Stimulated activated CD8-positive, alpha-beta memory T cell treated with anti-CD3 and anti-CD28 coated beads, Interleukin-7, amount 100 ng/mL, for 48 hours (primary cell): ENCODE measurements at places on chromosomes 5 and 9.

DNA sequence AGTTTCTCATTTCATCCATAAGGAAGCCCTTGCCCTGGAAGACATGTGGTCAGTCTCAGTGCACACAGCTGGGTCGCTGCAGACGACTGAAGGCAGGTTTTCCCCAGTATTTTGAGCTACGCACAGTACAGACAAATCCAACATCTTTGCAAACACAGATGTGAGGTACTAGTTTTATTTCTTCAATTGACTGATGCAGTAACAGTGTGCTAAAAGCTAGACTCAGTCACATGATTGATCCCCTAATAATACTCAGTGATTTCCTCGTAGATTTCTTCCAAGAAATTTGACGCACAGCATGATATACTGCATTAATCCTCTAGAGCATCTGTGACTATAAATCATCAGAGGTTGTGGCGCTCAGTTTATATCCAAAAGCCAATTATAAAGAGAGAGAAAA is 346.1 kb downstream of the DIRAS2 start:
- no peak for DNase-seq

- DNase-seq, result no peak
Measured at GRCh38 chr5:173530547-173530946, 85.9 kb downstream of the BOD1 start.

GRCh38 chr5:88486431-88486830 is 217.8 kb upstream of the TMEM161B start:
- no peak for DNase-seq

DNA sequence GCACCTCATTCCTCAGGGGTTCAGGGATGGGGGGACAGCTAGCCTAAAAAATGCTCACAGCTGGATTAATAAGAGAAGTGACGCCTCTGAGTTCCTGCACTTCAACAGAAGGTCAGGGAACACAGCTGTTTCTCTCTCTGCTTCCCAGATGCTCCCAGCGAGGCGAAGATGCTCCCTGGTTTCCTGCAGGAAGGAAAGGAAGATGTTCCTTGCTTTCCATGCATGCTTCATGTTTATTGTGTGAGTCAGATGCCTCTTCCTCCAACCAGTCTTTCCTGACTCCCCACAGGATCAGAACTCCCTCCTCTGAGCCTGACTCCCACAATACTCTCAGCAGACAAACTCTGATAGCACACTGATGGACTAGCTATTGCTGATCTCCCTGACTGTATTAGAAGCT is 71.9 kb downstream of the MFAP3 start:
- DNase-seq, result no peak

GRCh38 chr5:8773046-8773615 is 772.7 kb downstream of the SEMA5A start:
- no peak for DNase-seq

DNA sequence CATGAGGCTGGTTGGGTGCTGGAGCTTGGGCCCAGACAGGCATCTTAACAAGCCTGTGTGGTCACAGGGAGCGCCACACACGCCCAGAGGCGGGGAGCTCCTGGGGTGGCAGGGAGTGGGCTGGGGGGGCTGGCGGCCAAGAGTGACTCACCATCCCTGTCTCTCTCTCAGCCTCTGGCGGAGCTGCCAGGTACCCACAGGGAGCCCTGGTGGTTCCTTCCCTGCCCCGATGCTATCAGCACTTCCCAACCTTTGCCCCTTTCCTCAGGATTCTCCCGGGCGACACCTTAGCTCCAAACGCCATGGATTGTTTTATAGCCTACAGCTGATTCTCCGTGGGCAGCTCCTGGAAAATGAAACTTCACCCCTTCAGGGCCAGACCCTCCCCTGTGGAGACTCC is 5.5 kb downstream of the SLC9A3 start:
- no peak for DNase-seq

- no peak for DNase-seq
Measured at GRCh38 chr5:9212605-9213004, 333.3 kb downstream of the SEMA5A start.

- no peak for DNase-seq
Measured at GRCh38 chr9:71058660-71059059, 62.8 kb downstream of the TRPM3 start.

GRCh38 chr5:111726986-111727385 is 30.0 kb downstream of the NREP start:
- no peak for DNase-seq

- no peak for DNase-seq
Measured at GRCh38 chr5:127586811-127587210, 62.1 kb upstream of the CTXN3 start.

- no peak for DNase-seq
Measured at GRCh38 chr5:67187006-67187715, 9.4 kb downstream of the CD180 start.

DNA sequence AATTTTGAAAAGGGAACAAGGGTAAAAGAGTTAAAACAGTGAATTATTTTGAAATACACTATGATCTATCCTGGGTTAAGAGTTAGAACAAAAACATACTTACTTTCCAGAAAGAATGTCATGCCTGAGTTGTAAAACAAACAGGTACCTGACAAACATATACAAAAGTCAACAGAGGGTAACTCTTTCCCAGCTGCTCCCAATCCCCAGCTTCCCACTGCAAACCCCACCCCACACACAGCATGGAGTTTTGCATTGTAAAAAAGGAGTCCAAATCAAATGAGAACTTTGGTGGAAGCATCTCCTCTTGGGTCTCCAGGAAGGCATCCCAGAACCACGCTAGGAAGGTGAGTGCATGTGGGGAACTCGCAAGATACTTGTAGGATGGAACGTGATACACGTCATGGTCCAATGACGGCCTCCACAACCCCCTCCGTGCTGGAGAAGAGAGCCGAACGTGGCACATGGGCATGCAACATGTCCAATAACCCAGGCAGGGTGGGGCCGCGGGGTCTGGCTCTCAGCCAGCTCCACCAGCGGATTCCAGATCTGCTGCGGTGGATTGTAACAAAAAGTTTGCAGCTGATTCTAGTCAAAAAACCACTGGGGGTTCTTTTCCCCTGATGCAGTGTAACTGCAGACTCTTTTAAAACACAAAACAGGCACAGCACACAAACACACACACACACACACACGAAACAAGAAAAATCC is 55.8 kb downstream of the EPB41L4B start:
- DNase-seq, result no peak

- no peak for DNase-seq
Measured at GRCh38 chr5:163889369-163889768, 383.9 kb downstream of the MAT2B start.

DNA sequence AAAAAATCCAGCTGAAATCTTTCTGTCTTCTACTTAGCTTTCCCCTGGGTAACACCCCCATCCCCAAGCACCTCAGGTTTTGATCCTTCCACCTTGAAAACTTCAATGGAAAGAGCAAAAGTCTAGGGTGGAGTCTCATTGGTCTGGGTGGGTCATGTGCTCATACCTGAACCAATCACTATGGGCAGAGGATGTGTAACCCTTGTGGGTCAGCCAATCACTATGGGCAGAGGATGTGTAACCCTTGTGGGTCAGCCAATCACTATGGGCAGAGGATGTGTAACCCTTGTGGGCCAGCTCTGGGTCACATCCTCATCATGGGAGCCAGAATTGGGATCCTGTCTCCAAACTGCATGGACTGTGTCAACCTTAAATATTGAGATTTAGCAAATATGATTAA is 18.5 kb downstream of the NAIF1 start:
- no peak for DNase-seq

DNA sequence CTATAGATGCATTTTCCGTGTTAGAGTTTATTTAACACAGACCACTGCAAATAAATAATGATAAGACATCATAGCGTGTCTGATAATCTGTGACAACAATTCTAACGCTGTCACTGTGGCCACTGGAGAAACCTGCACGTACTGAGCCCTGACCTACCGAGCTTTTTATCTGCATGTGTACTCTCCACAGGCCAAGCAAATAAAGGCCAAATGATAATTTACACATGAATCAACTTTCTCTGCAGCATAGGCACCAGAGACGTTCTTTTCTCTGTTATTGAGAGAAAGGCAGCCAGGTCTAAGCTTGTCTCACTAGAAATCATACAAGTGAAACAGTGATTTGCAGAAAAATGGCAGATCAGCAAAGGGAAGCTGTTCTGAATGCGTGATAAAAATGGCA is 75.8 kb downstream of the POU5F2 start:
- DNase-seq, result no peak
